ENCODE measurements at places on chromosomes 1 and 21.

GRCh38 chr1:223227486-223228196, 84.6 kb upstream of the TLR5 start:
- DNase-seq = no peak

- DNase-seq = no peak
These were observed 375.7 kb upstream of the B3GALT2 start for GRCh38 chr1:193562121-193562520.

DNA sequence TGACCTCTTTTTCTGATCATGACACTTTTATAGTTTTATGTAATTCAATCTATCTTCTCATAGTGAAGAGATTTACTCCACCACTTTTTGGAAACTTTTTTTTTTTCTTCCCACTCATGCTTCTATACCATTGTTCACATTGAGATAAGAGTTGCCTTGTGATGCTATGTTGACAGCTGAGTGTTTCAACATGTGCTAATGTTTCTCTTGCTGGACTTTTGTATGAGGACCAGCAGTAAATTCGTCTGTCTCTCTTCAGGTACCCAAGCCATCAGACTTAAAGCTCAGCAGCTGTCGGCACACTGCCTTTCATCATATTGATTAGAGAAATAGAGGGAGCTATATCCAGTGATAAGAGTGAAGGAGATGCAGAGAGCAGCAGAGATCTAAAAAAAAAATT, 227.0 kb downstream of the GRIK1 start:
- no peak for DNase-seq

DNA sequence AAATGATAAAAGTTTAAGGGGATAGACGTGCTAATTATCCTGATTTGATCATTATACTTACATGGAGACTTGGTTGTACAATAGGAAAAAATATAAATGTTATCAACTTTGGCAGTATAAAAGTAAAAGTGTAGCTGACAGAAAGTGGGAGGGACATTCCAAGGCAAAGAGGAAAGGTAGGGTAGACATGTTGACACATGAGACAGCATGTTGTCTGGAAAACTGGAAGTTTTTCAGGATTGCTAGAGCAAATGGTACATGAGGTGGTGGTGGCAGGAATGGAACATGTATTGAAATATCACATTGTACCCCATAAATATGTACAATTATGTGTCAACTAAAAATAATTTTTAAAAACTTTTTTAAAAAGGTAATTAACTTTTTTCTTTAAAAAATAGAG, 13.2 kb downstream of the DIPK1A start:
- no peak for DNase-seq

DNA sequence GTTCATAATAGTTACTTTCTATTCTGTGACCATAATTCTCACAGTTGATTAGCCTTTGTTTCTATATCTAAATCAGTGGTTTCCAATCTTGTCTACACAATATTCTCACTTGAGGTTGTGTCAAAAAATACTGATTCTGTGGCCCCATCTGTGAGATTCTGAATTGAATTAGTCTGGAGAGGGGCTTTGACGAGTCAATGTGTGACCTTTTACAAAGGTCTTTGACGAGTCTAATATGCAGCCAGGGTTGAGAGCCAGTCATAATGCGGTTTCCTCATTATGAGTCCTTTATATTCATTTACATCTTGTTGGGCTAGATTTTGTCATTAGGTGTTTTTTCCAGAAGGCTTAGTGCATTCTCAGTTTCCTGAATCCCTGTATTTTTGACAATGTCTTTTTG, 19.7 kb downstream of the FCRL5 start:
- DNase-seq = no peak

- no peak for DNase-seq
These were observed 219.8 kb downstream of the NEGR1 start for GRCh38 chr1:72062584-72062983.

- no peak for DNase-seq
These were observed 9.9 kb upstream of the GALNT2 start for GRCh38 chr1:230057100-230057499.

DNA sequence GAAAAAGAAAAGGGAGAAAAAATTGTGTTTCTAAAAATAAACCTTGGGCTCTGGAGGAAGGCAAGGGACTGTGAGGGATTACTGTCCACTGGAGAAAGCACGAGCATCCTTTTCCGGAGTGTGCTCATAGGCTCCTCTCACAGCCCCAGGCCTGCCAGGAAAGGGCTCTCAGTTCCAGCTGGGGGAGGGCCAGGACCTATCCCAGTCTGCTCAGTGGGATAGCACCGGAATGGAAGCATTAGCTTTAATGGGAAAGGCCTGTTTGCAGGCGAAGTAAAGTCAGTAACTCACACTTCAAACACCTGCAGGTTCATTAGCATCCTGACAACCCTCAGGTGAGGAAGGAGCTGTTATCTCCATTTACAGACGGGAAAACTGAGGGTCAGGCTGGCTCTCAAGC, 113.9 kb upstream of the USP24 start:
- DNase-seq = no peak

- peak; percentile 82 for DNase-seq
These were observed 1.2 kb downstream of the SYTL1 start for GRCh38 chr1:27342778-27343638.

DNA sequence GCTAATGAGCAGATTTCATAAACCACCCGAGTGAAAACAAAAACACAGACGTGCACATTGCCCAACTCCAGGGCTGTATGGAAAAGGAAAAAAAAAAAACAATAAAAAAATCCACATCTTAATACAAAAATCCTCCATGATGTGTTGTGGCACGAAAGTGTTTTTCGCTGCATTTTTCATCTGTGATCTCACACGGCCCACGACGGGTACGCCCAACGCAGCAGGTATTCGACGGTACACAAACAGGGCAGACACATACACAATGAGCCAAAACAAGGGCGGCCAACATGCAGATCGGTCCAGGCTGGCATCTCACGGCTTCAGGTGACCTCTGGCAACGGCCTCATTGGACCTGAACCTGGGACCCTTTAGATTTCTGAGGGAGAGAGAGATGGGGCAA, 31.1 kb downstream of the CASZ1 start:
- no peak for DNase-seq

- peak; percentile 15 for DNase-seq
These were observed 2.0 kb downstream of the MTX1 start for GRCh38 chr1:155210314-155211104.

GRCh38 chr1:193285641-193286040, 99.2 kb upstream of the B3GALT2 start:
- no peak for DNase-seq

DNA sequence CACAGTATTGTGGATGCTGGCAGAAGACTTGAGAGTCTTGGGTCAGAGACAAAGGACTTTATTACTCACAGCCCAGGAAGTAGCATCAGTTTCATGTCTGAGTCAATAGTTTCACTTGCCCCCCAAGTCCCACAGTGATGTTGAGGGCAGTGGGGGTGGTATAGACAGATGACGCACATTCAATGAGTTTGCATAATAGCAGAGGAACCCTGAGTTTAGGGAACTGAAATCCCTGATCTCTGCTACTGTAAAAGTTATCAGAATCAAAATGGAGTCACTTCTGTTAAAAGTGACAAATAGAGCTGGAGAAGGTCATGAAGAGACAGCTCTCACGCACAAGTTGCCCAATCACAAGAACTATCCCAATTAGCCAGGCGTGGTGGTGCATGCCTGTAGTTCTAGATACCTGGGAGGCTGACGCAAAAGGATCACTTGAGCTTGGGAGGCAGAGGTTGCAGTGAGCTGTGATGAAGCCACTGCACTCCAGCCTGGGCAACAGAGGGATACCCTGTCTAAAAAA, 11.5 kb upstream of the HCRTR1 start:
- DNase-seq = no peak

DNA sequence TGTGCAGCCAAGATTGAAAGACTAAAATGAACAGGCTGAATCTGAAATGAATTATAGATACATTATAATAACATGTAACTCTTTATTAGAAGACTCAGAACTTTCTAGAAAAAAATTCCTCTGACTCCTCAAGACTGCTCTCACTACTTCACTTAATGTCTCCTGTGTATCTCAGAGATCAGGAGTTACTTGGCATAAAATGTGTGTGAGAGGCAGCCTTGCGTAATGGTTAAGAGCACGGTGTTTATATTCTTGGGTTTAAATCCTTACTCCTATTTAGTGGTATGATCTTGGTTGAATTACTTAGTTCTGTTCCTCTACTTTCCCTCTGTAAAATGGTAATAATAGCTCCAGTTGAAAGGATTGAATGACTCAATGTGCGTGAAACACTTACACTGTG, 634.9 kb downstream of the LTN1 start:
- DNase-seq = no peak

DNA sequence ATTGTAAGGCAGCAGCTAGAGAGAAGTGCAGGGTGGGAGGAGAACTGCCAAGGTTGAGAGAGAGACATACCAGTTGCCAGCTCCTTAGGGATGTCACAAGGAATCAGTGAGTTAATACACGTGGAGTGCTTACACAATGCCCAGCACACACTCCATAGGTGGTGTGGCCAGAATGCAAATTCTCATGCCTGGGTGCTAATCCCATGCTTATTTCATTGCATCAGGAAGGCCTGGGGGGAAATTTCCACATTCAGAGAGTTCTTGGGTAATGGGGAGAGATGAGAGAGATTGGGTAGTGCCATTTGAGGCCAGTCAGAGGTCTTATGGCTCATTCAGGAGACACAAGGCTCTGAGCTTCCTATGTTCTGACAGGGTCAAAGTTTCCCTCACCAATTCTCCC, 38.7 kb downstream of the GJA5 start:
- DNase-seq = no peak

- peak; percentile 93 for DNase-seq
These were observed 553 bp downstream of the CMPK1 start for GRCh38 chr1:47333922-47334764.

DNA sequence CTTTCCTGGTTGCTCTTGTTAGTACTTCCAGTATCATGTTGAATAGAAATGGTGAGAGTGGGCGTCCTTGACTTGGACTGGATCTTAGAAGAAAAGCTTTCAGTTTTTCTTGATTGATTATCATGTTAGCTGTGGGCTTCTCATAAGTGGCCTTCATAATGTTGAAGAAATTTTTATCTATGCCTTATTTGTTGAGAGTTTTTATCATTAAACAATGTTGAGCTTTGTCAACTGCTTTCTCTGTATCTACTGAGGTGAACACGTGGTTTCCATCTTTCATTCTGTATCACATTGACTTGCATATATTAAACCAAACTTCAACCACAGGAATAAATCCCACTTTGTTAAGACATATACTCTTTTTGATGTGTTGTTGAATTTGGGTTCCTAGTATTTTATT, 29.4 kb downstream of the PRKAB2 start:
- DNase-seq = no peak

Measured in Right ventricle myocardium inferior (tissue), 1 donor.